ENCODE measurements at places on chromosomes 6 and 20.

DNA sequence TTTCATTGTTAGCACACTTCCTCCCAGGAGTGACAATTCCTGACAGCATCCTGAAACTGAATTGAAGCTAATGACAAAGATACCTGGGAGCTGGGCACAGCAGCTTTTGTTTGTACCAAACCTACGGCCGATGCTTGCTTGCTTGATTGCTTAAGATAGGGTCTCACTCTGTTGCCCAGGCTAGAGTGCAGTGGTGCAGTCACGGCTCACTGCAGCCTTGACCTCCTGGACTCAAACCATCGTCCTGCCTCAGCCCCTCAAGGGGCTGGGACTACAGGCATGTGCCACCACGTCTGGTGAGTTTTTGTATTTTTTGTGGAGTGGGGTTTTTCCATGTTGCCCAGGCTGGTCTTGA lies 84.7 kb upstream of the SCP2D1 start:
- no peak for DNase-seq

DNA sequence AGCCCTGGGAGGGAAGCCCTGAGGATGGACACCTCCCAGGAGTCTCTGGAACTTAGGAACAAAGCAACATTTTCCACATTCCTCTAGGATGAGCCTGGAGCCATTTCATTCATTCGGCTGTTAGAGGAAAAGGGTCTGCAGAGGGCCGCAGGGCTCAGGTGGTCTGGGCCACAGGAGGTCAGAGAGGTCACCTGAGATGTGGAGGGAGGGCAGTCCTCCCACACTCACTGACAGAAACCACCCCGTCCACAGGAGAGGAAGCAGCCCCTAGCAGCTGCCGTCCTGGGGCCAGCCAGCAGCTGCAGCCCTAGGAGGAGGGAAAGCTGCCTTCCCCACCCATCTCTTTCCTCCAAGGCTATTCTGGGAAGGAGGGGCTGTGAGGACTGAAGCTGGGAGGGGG lies 207.0 kb downstream of the CDC5L start:
- DNase-seq = no peak

DNA sequence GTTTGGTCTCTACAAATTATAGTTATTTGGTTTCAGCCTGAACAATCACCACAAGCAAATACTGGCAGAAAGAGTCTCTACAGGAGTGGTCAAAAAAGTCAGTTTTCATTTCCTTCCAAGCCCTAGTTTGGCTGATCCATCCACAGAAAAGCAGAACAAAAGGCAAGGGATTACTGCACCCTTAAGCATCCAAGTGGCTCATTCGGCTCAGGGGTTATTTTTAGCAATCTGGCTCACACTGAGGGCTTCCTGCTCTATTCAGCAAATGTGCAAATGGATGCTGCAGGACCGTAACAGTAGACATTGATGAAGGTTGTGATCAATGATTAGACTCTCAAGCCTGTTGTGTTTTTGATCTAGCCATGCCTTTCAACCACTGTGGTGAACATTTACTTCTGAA lies 62.2 kb upstream of the FABP7 start:
- DNase-seq = no peak

GRCh38 chr6:28838634-28839442 lies 84.9 kb downstream of the TRIM27 start:
- DNase-seq = peak; percentile 76

GRCh38 chr6:159691963-159692287 lies 1.1 kb downstream of the SOD2 start:
- DNase-seq = no peak

- DNase-seq = no peak
Observed at GRCh38 chr6:23111984-23112383, 542.6 kb downstream of the HDGFL1 start.

GRCh38 chr20:51994751-51995417 lies 192.6 kb upstream of the SALL4 start:
- no peak for DNase-seq

DNA sequence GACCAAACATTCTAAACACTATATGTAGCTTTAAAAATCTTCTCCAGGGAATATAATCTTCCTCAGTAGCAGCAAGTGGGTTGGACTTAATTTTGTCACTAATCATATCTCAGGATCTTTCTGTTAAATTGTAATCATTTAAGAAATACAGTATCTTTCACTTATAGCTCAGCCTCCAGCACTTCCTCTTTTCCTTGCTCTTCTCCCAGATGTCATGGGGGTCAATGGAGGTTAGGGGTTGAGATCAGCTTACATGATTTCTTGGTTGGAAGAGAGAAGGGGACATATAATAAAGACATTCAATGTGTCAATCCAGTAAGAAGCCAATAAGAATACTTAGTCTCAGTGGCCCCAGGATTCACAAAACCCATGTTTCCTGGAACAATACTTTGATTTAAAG lies 15.7 kb upstream of the REPS1 start:
- DNase-seq = no peak

Measured in hindlimb muscle (tissue), 1 donor.